Panc1 (cell line): ENCODE measurements at places on chromosomes 12 and 14.

DNA sequence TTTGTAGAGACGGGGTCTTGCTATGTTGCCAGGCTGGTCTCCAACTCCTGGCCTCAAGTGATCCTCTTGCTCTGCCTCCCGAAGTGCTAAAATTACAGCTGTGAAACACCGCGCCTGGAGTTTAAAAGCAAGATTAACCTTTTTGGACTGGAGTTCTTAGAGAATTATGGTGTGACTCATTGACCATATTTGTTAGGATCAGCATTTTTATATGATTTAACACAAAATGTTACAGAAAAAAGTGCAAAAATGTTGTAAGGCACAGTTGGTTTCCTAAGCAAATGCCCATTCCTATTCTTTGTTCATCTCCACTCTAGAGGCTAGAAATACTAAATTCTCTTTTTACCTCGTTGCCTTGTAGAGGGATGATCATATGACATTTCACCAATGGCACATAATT lies 27.6 kb downstream of the SLC35E3 start:
- H3K27me3 ChIP-seq: no peaks in the 10 kb centered on the region
- no peak overlapping the region for H3K4me3 ChIP-seq
- no peak for DNase-seq
- H3K4me1 ChIP-seq: no peaks in the 10 kb centered on the region
- no peak overlapping the region for H3K27ac ChIP-seq

DNA sequence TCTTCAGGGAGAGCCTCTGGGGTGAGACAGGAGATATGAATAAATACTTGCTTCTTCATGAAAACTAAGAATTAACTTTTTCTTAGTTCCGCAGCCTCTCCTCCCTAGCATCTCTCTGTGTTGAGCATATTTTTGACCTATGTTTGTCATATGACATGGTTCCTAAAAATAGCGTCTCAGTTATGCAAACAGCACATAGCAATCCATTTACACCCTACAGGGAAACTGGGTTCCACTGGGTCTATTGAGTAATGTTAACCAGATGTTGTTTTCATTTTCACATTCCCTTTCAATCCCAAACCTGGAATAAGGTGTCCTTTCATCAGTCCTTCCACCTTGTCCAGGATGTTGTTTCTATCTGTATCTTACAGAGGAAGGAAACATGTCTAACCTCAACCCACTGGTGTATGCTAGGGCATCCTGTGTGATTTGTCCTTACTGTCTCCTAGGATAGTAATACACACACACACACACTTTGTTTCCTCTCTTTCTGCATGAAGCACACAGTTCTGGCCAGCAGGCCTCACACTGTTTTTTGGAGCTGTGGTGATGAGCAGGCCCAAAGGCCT lies 1543.5 kb downstream of the AACS start:
- H3K4me1 ChIP-seq: no peaks in the 10 kb centered on the region
- H3K4me3 ChIP-seq: no peak overlapping the region
- no peaks in the 10 kb centered on the region for H3K27me3 ChIP-seq
- DNase-seq: no peak
- no peak overlapping the region for H3K27ac ChIP-seq

DNA sequence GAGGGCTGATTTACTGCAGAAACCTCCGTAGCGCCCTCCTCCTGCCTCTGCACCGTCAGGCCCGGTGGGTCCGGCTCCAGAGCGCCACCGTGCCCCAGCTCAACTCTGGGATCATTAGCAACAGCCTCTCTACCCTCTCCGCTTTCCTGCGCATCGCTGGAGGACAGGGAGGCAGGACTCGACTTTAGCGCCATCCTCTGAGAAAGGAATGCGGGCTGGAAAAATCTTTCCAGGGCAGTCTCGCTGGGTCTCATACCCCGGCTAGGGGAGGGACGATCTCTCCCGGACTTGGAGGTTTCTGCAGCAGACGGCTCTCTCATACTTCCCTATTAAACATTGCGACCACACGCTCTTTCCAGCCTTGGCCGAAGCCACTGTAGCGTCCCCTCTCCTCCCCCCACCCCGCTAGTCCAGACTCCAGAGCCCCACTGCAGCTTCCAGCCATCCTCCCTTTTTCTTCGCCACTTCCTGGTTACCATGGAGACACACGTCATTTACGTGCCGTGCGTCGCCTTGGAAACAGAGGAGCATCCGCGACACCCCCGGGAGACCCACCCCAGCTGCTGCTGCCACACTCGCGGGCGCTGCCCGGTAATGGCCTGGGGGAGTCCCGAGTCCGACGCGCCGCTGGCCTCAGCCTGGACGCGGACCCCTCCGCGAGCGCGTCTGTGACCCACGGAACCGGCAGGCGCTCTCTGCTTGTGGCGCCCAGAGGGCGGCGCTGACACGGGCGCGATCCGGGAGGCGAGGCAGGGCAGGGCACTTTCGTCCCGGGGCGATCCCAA lies at the start of gene CCDC184:
CCDC184 (plus strand) TSS at position 554 of the 785 bp plus-strand sequence. CDS start 479 bp downstream, outside the sequence.
- peak within 1 kb of the TSS; percentile 59 for H3K27ac ChIP-seq
- peaks cover 5% of the 10 kb centered on the region; the same call in 1 of the 2 replicates for H3K4me1 ChIP-seq
- peaks cover 23% of the 10 kb centered on the region for H3K27me3 ChIP-seq
- peak; percentile 38 for DNase-seq
- no peaks in the 10 kb centered on the region for H3K36me3 ChIP-seq
- H3K4me3 ChIP-seq: peak within 1 kb of the TSS; percentile 62

DNA sequence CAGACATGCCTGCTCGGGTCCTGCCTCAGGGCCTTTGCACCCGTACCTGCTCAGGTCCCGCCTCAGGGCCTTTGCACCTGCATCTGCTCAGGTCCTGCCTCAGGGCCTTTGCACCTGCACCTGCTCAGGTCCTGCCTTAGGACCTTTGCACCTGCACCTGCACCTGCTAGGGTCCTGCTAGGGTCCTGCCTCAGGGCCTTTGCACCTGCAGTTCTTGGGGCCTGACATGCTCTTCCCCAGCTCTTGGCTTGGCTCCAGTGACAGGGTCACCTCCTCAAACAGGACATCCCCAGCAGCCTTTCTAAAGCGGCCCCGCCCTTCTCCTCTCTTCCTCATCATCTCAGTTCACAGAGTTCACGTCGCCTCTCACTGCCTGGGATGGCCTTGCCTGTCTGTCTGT lies 54.9 kb upstream of the NCOR2 start:
- H3K4me3 ChIP-seq: no peak overlapping the region
- DNase-seq: no peak
- no peaks in the 10 kb centered on the region for H3K27me3 ChIP-seq
- no peaks in the 10 kb centered on the region for H3K36me3 ChIP-seq
- no peak overlapping the region for H3K27ac ChIP-seq

DNA sequence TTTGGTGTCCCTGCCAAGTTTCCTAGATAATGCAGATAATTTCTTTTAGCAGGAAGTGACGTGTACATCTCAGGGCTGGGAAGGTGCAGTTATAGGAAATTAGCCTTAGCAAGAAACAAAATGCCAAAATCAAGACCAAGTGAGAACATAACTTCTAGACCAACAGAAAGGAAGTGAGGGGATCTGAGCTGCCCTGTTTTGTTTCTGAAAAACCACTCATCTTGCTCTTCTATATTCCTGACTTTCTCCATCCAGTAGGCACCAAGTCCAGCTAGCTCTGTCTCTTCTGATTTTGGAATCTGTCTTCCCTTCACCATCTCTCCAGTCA lies 23.9 kb upstream of the DUSP6 start:
- no peak overlapping the region for H3K27ac ChIP-seq
- H3K4me3 ChIP-seq: no peak overlapping the region
- H3K27me3 ChIP-seq: no peaks in the 10 kb centered on the region

DNA sequence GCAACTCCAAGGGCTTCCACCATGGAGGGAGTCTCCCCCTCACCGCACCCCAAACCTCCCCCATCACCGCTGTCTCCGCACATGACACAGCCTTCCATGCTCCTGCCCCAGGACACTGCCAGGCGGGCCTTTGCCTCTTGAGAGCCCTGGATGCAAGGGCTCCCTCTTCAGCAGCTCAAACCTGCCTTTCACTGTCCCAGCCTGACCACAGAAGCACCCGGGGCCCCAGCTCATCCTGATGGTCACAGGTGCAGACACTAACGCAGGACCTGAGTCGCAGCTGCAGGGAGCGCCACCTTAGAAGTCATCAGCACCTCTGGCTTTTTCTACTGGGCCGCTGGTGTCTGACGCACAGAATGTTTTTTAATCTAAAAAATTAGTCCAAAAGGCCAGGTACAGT lies 54.0 kb downstream of the SYNE3 start:
- DNase-seq: no peak
- H3K27me3 ChIP-seq: no peaks in the 10 kb centered on the region
- no peak overlapping the region for H3K27ac ChIP-seq

- no peaks in the 10 kb centered on the region for H3K36me3 ChIP-seq
- no peaks in the 10 kb centered on the region for H3K4me1 ChIP-seq
- H3K27ac ChIP-seq: no peak overlapping the region
Observed at GRCh38 chr12:114673169-114673833, 10.7 kb downstream of the TBX3 start.

DNA sequence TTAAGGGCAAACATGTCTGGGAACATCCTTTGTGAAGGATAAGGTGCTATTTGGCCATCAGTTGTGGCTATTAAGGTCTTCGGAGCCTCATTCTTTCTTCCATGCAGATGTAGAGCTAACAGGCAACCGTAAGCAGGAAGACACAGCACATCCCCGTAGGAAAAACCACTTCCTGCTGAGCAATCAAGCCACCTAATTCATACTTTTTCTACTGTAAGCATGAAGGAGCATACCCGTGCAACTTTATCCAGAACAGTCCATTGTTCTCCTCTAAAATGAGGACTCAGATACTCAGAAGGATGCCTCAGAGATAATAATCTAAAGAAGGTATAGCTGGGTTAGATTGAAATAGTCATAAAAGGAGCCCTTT lies 232.0 kb downstream of the PPM1H start:
- H3K4me3 ChIP-seq: no peak overlapping the region
- no peaks in the 10 kb centered on the region for H3K36me3 ChIP-seq
- H3K4me1 ChIP-seq: peaks cover 10% of the 10 kb centered on the region; the same call in 1 of the 2 replicates
- no peaks in the 10 kb centered on the region for H3K27me3 ChIP-seq
- DNase-seq: no peak

DNA sequence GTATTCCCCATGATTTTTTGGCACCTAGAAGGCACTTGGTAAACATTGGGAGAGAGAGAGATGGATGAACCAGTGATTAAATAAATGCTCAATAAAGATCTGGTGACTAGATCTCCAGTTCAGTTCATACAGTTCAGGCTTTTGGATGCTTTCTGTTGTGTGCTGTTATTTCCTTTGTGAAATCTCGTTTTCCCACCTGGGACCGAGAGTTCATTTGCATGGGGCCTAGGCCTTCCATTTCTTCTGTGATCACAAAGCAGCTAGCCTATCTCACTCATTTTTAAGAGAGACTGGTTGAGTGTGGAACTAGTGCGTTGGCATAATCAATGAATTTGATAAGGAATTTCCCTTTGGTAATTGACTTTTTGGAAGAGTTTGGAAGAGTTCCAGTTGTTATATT lies 104.0 kb downstream of the VRK1 start:
- H3K27ac ChIP-seq: no peak overlapping the region
- no peaks in the 10 kb centered on the region for H3K36me3 ChIP-seq
- no peak overlapping the region for H3K4me3 ChIP-seq
- H3K4me1 ChIP-seq: no peaks in the 10 kb centered on the region

DNA sequence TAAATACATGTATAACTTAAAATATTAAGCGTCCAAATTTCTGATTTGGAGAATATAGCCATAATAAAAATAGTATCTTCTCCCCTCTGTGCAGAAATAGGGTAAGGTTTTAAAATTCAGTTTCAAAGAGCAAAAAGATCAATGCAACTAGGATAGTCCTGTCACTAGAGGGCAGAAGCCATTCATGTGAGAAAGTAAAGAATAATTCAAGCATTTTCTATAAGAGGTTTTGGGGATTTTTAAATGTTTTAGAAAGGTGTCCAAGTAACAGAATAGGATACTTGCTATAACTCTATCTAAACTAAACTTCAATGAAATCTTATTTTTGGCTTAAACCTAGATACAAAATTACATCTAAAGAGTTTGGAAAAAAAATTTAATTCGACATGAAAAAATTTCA lies 50.3 kb downstream of the ADAMTS20 start:
- H3K4me3 ChIP-seq: no peak overlapping the region

DNA sequence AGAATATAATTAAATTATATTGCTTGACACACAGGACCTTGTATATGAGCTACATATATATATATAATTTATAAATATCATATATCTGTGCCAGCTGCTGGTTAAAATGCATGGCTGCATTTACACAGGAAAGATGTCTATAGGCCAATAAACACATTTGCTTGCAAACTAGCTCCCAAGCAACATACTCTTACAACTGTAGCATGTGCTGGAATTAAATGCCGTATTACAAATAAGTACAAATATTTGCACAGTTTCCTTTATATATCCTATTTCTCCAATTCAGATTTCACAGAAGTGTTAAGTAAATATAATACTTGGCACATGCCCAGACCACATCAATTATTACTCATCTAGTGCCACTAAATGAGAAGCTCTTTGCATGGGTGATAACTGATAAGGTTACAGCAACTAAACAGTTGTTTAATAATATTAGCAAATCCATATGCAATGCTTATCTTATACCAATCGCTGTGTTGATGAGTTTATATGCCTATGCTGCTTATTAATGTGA lies 66.7 kb upstream of the E2F7 start:
- no peak for DNase-seq
- H3K27me3 ChIP-seq: no peaks in the 10 kb centered on the region
- H3K36me3 ChIP-seq: no peaks in the 10 kb centered on the region
- H3K4me1 ChIP-seq: no peaks in the 10 kb centered on the region
- no peak overlapping the region for H3K27ac ChIP-seq

- H3K27ac ChIP-seq: no peak overlapping the region
- H3K4me3 ChIP-seq: no peak overlapping the region
- H3K27me3 ChIP-seq: no peaks in the 10 kb centered on the region; the same call in 1 of the 2 replicates
- DNase-seq: no peak
Observed at GRCh38 chr14:89451229-89451628, 34.2 kb upstream of the FOXN3 start.

GRCh38 chr12:71890475-71890874 lies 48.2 kb upstream of the TPH2 start:
- no peak overlapping the region for H3K4me3 ChIP-seq
- H3K4me1 ChIP-seq: no peaks in the 10 kb centered on the region

DNA sequence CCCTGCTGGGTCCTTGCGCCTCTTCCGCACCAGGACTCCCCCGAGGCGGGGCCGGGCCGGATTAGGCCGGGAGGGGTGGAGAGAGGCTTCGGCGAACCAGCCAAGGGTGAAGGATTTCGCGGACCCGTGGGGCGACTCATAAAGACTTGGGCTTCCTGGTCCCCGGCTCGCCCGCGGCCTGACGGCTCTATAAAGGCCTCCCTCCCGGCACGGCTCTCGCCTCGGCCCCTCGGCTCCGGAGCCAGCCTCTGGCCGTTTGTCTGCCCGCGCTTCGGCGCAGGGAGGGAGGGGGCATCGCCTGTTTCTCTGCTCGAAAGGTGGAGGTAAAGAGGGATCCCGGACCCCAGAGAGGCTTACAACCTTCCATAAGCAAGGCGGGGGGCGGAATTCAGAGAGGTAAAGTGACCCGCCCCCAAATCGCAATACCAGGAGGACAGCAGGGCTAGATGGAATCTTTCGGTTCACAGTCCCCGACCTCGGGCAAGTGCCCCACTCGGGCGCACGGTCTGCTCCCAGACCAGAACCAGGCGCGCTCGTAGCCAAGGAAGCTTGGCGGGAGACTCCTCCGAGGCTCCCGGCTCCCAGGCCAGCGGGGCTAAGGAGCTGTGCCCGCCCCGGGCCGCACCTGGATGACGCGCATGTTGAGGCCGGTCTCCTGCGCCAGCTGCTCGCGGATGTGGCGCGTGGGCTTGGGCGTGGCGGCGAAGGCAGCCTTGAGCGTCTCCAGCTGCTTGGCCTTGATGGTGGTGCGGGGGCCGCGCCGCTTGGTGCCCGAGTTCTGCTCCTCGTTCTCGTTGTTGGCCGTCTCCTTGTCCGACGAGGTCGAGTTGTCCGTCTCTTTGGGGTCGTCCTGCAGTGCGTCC lies 3.9 kb downstream of the LHX5 start:
- H3K27me3 ChIP-seq: peaks cover 58% of the 10 kb centered on the region
- no peak overlapping the region for H3K27ac ChIP-seq
- H3K4me3 ChIP-seq: no peak overlapping the region
- DNase-seq: no peak
